SJSA1 (cell line): ENCODE measurements at places on chromosomes 1 and 21. TPM values are rescaled to one million over a fixed set of nuclear protein-coding genes. Genes with fewer than 3 reads are reported as not detected.

Gene SH3BGRL3
- total RNA-seq: 36.5 and 38.9 TPM in 2 replicates

GRCh38 chr1:48530727-48531351 is 58.8 kb upstream of the SPATA6 start:
- DNase-seq: peak; percentile 46

GRCh38 chr1:67144696-67145095 is 9.9 kb upstream of the C1orf141 start:
- no peak for DNase-seq

- DNase-seq: no peak
These were observed 31.4 kb upstream of the DENND1B start for GRCh38 chr1:197806718-197807117.

DNA sequence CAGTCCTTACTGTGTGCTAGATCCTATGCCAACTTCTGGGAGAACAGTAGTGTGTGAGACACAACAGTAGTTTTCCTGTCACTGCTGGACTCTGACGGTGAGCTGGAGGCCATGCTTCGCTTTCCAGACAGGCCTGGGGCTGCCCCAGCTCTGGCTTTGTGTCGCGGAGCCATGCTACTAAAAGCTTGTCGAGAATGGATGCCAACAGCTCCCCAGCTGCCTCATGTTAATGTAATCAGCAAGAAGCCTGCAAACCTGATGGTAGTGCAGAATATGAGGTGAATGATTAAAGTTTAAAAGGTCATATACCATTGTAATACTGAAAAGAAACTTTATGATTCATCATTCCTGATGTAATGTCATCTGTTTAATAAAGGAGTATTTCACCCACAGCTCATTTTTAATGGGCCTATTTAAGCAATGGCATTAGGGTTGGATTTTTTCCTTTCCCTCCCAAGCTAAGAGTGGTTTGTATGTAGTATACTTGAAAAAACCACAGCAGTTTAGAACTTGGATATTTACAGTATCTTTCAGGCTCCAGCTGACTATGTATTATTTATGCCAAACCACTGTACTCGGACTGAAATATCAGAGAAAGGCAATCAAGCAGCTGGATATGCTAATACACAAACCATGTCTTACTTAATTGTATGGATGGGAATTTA is 343.0 kb downstream of the NUF2 start:
- DNase-seq: no peak
